Stimulated activated CD8-positive, alpha-beta memory T cell treated with anti-CD3 and anti-CD28 coated beads, Interleukin-2, amount 100 ng/mL, for 1 hour (primary cell): ENCODE measurements at places on chromosomes 5 and 9.
A peak's percentile ranks its signal among the peaks of the same experiment; 100 is the strongest.

DNA sequence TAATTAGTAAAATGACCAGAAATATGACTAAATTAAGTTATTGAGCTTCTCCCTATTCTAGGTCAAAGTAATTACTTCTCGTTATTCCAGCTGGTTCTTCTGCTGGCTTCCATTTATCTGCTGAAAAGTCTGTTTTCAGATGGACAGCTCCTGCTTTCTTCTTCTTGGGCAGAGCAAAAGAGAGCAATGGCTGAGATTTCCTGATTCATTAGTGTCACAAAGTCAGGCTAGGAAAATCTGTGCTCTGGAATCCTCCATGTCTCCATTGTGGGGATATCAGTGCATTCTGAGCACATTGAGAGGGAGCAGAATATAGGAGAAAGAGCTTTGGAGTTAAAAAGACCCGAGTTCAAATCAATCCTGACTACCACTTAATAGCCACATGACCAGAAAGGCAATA lies 33.7 kb upstream of the NRG2 start:
- no peak for DNase-seq

GRCh38 chr5:32506201-32506661 lies 61.7 kb upstream of the ZFR start:
- no peak for DNase-seq

- peak; percentile 97 for DNase-seq
Observed at GRCh38 chr9:132944294-132945185, at the start of gene TSC1. TSS of gene TSC1 (minus strand) at chr9:132944616. CDS start at chr9:132928872, 15,744 bp downstream.

DNA sequence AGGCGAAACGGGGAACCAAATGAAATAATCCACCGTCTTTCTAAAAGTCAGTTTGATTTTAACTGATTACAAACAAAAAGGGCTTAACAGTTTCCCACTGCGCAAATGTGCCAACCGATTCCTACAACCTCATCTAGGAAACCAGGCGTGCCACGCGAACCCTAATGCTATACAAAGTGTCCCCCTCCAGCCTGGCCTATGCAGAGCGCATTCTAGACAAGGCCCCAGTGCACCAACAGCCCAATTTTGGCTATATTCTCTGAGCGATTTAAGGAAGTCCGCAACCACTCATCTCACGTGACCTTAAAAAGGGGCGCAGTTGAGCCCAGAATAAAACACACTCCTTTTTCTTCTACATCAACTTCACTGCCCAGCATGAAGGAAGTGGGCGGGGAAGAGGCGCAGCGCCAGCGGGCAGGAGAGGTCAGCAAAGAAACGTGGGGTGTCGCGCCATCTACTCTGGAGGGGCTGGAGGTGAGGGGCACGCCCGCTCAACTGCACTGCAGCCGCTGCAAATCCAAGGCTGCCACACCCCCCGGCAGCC lies 779 bp downstream of the FAM13B start:
- DNase-seq: peak; percentile 21

DNA sequence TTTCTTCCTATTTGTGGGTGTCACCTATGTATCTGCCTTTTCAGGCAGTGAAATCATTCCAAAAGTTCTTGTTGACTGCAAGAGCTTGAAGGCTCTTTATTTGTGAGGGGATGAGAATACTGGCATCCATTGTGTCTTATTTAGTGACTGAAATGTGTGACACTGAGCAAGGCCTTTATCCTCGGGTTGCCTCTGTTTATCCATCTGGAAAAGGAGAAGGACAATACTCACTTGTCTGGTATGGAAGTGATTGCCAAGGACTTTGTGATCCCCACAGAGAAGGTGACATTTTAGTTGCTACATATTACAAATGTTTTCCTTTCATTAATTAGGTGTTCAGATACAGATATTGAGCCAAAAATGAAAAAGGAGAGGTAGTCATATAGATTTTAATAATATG lies 80.2 kb downstream of the ARRDC3 start:
- DNase-seq: no peak

DNA sequence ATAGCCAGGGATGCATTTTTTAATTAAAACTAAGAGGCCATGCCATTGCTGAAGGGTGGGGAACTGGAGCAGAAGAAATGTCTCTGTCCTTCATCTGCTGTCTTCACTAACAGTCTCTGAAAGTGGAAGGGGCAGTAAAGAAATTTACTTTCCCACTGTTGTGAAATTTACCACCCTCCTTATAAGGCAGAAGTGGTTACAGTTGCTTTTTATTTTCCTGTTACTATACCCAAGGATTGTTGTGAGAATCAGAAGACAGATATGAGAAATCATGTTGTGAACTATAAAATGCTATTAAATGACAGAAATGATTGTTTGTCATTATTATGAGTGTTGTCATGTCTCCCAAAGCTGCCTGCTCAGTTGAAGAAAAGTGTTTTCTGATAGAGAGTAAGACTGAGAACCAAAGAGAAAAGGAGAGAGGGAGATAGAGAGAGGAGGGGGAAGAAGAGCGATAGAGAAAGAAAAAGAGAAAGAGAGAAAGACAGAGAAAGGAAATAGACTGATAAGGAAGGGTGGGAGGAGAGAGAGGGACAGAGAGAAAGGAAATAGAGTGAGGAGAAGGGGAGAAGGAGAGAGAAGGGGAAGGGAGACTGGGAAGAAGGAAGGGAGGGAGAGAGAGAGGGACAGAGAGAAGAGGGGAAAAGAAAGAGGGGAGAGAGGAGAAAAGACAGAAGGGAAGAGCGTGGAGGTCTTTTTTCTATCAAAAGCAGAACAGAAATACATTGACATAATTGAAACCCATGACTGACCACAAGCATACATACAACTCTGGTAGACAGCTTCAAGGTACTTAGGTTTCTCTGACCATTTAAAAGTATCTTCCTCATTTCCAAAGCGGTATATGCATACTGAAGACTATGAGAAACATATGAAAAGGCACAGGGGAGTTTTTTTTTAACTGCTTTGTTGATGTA lies 22.5 kb downstream of the SEC61B start:
- no peak for DNase-seq
